Caco-2 (cell line): ENCODE measurements at places on chromosomes 1 and 21.

DNA sequence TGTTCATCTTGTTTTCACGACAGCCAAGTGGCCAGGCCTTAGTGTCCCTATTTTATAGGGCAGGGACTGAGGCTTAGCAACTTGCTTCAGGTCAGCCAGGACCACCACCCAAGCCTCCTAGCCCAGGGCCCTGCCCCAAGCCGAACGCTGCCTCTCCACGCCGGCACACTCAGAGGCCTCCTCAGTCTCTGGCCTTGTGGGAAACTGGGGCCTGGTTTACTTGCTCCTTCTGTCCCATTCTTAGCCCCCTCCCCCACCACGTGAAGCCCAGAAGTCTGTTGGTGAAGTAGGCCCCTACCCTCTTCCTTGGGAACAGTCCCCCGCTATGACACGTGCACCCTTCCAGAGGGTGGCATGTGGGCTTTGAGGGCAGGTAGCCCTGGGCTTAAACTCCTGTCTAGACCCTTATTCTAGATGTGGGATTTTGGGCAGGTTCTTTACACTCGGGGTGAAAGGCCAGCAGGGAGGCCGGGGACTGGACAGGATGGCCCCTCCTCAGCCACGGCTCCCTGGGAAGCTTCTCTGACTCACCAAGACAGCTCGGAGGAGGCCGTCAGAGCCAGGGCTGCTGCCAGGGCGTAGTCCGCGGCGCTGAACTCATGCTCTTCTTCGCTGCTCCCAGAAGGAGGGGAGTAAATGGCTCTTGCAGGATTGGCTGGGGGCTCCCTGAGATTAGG, 4.3 kb downstream of the MYOM3 start:
- DNase-seq = no peak

DNA sequence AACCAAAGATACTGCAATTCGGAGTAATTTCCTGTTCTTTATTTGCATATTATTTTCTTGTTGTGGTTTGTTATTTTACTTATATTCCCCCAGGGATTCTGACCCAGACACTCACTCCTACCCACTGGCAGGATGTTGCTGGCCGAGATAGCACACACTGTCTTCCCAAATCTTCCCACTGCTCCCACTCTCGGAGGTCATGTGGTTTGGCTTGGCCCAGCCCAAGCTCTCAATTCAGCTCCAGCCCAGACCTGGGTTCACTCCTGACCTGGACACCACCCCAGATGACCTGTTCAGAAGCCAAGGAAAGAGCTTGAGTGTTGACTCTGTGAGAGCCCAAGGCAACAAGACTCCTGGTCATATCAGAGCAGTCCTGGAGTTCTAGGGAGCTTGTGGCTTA, 1.2 kb upstream of the FAM43B start:
- DNase-seq = no peak

GRCh38 chr1:208724079-208724478, 479.9 kb upstream of the PLXNA2 start:
- DNase-seq = no peak

- DNase-seq = no peak
Measured at GRCh38 chr1:94227624-94228023, 9.8 kb downstream of the ARHGAP29 start.

DNA sequence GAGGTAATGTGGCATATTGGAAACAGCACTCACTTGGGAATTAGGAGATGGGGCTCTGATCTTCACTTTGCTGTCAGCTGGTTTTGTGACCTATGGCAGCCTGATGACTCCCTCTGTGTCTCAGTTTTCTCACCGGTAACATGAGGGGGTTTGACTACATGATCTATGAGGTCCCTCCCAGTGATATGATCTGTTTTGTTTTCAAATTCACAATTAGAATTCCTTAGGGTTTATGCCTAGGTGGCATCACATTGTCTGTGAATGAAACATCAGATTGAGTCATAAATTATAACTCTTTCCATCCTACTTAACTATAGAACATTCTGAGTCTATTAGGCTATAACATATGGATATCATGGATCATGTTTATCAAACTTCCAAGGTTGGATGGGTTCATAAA, 386.6 kb downstream of the PTBP2 start:
- no peak for DNase-seq

DNA sequence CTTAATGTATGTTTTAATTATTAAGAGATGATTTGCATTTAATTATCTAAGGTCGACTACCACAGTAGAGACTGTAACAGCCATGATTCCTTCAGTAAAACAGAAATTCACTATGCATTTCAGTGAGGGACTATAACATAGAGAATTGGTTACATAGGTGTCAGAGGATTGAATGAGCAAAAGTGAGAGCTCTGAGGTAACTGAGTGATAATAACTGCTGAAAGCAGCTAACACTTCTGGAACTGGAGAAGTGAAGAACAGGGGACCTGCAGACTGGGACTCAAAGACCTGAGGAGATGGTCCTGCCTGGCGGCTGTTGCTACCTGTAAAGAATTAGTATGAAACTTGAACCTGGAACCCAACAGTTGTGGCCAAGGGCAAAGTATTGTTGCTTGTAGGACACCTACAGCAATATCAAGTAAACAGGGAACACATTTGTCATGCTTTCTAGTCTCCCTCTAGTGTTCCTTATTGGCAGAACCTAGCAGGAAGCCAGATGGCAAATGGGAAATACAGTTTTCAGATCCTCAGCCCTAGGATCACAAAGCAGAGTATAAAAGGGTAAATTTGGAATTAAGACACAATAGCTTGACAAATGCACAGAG, 110.6 kb downstream of the HS2ST1 start:
- DNase-seq = no peak
